ENCODE measurements at places on chromosomes 6 and 20.

DNA sequence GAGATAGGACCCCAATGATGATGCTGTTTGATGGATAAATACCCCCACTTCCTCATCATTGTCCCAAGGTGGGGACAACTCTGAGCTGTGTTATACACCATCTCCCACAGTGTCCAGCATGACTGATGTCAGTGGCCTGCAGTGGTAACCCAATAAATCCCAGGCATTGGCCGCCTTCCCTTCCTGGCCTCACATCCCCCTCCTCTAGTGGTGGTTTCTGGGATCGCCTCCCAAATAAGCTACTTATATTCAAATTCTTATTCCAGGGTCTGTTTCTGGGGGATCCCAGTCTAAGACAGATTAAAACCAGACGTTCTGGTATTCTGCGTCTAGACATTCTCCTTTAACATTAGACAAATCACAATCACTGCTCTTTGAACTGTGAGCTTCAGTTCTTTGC is 90.6 kb downstream of the SCP2D1 start:
- DNase-seq: no peak

DNA sequence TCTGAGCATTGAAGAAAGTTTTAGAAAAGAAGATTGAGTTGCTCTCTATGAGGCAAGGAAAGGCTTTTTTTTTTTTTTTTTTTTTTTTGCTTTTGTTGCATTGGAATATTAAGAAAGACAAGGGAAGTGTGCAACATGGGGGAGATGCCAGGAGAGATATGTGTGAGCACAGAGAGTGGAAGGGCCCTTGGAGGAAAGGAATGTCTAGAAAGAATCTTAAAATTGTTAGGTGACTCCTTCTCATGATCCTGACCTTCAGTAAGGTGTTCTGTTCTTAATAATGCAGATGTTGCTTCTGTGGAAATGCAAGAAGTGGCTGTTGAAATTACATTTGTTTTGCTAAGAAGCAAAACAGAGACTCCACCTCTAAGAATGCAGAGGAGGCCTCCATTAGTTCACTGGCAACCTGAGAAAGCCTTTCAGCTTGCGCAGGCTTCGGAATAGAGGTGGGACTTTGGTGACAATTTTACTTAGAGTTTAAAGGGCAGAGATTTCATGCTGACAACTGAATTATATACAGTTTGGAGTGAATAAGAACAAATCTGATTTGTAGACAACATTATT is 118.0 kb upstream of the ASCC3 start:
- no peak for DNase-seq

GRCh38 chr20:52200870-52201269 is 9.3 kb upstream of the ZFP64 start:
- no peak for DNase-seq

DNA sequence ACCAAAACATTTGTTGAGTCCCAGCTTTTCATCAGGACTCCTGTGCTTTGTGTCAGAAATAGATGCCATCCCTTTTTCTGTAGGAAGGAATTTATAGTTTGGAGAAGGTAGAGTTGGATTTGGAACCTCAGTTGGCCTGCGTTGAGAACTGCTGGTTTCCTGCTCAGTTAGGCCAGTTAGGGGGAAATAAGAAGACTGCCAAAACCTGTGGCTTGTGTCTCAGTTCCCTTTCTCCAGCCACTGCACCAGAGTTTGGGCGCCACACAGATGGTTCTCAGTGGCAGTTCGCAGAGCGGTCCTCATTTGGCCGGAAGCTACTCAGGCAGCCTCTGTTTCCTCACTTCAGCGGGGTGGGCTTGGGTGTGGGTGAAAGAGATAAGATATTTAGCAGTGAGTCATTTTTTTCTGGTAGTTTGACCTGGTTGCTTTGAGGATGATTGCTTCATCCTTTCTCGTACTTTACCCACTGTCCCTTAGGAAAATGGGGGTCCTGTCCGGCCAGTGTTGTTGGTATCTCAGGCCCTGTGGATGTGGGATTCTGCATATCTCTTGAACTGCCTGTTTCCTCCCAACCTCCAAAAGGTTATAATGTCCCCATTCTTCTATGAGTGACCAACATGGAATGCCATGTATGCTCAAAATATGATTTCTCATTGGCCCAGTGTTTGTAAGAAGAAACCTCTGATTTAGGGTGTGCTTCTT is 53.7 kb downstream of the JARID2 start:
- DNase-seq: no peak

- no peak for DNase-seq
Observed at GRCh38 chr6:128167552-128167951, 266.7 kb upstream of the THEMIS start.

GRCh38 chr6:143596866-143597265 is 80.9 kb upstream of the PHACTR2 start:
- DNase-seq: no peak

DNA sequence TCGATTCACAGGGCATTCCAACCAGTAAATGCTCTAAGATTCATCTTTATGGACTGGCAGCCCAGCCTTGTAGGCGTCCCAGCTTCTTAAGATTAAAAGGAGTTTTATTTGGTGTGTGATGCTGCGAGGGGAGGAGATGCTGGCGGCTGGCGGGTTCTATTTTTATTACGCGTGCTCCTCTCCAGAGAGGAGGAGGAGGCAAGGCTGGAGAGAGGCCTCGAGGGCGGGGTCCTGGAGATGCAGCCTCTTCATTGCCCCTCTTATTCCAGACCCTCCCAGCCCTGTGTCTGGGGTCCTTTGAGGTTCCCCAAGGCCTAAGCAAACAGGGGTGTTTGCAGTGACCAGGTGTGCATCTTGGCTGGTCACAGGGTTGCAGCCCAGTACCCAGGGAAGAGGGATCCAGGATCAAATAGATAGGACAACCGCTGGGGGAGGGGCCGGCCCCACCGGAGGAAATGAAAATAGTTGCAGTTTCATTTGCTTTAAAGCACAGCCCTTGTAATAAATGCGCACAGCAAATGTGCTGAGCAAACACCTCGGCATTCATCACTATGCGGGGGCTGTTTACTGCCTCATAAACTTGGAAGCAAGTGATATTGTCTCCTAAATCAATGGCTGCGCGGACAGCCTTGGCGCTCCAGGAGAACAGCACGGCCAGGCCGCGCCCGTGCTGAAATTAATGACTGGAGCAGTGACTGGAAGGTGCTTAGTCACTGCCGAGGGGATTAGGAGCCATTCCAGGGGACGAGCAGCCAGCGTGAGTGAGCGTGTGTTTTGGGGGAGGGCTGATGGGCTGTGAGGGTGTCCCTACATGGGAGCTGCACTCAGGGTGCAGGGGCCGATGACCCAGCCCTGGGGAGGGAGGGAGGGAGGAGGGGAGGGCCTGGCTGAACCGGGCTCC is 83.0 kb downstream of the TMEM242 start:
- DNase-seq: no peak

DNA sequence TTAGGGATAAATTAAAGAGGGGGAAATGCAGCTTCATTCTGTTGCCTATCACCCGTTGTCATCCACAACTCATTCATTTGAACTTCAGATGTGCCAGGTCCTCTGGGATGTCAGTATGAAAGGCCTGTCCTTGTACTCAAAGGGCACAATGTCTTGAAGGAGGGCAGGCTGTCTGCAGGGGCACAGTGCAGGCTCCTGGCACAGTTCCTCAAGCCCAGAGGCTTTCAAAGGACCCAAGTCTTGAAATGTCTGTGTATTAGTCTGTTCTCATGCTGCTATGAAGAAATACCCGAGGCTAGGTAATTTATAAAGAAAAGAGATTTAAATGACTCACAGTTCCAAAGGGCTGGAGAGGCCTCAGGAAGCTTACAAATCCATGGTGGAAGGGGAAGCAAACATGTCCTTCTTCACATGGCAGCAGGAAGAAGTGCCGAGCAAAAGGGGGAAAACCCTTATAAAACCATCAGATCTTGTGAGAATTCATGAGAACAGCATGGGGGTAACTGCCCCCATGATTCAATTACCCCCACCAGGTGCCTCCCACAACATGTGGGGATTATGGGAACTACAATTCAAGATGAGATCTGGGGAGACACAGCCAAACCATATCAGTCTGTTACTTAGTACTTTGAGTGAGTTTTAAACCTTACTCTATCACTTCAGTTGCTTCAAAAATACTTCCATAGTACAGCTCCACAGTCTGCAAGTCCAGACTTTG is 9.4 kb downstream of the SNX9 start:
- no peak for DNase-seq

GRCh38 chr6:41332842-41333736 is 2.3 kb upstream of the NCR2 start:
- no peak for DNase-seq

DNA sequence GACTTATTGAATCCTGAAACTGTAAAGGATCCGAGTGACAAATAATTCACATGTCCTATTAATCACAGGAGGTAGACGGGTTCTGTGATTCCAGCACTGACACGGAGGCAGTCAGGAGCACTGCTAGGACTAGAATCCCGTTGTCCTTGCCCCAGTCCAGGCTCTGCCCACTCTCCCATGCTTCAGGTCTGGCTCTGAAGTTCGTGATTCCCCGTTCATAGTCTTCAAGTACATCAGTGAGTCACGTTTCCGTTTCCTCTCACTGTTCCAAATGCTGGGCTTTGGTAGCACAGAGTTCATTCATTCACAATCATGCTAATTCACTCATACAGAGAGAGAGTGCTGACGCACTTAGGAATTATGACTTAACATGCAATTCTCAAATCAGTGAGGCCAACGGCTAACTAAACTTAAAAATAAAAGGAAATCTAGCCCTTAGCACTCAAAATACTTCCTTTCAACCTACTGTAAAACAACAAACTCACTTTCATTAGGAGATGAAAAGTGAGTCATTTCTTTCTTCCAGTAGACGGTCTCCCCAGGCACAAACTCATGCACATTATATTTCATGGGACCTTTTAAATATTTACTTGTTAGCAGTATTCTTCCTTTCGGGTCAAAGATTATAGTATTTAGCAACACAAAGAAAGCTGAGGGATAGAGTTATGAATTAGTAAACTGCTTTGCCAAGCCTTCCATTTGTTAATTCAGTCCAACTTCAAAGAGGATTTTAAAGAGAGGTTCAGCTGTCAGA is 94.0 kb upstream of the NHSL1 start:
- DNase-seq: no peak

- no peak for DNase-seq
Observed at GRCh38 chr6:89999154-89999553, 104.9 kb downstream of the GJA10 start.

DNA sequence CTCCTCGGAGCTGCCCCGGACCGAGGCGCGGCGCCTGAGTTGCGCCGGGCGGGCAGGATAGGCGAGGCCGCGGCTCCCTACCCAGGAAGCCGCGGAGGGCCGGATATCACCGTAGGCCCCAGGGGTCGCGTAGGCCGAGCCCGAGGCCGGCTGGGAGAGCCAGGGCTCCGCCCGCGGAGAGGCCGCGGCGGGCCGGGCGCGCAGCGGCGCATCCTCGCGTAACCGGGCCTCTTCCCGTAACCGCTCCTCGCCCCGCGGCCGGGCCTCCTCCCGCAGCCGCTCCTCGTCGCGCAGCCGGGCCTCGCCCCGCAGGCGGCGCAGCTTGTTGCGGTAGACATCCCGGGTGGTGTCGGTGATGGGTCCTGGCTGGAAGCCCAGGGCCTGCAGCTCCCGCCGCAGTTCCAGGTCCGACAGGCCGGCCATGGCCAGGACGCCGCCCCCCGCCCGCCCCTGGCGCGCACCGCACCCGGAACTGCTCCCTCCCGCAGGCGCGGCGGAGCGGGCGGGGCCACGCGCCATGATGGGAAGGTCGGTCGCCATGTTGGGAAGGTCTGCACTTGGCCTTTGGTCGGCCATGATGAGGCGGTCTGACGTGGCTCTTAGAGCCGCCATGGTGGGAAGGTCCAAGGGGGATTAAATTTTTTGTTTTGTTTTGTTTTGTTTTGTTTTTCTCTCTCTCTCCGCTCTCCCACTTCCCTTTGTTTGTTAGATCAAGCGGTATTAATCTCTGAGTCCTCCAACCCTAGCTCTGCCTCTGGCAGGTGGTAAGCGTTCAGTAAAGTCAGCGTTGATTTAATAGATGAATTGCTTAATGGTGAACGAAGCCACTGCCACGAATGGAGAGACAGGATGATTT is at the start of gene LEMD2:
Gene LEMD2 (minus strand): TSS at position 437 of the 856 bp plus-strand sequence. CDS start 14 bp downstream, at position 423.
- peak; percentile 86 for DNase-seq

- DNase-seq: no peak
Observed at GRCh38 chr6:161924516-161925116, 650.8 kb upstream of the AGPAT4 start.
